ENCODE measurements at places on chromosomes 13 and 19.

GRCh38 chr13:48838193-48838973 lies 137.3 kb upstream of the FNDC3A start:
- no peak for DNase-seq

DNA sequence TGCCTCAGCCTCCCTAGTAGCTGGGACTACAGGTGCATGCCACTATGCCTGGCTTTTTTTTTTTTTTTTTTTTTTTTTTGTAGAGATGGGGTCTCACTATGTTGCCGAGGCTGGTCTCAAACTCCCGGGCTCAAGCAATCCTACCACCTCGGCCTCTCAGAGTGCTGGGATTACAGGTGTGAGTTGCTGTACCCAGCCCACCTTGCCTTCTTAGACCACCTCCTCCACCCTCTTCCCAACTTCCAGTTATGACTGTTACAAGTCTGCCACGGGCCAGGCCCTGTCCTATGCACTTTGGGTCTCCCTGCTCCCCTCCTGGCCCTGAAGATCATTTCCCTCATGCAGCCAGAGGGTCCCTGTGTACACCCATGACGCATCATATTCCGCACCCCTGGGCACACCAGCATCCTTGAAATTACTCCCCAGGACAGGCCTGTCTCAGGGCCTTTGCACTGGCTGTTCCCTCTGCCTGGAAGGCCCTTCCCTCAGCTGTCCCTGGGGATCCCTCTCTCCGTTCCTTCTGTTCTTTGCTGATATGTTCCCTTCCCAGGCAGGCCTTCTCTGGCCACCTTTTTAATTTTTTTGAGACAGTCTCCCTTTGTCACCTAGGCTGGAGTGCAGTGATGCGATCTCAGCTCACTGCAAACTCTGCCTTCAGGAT lies 3.0 kb downstream of the LGALS4 start:
- no peak for DNase-seq

DNA sequence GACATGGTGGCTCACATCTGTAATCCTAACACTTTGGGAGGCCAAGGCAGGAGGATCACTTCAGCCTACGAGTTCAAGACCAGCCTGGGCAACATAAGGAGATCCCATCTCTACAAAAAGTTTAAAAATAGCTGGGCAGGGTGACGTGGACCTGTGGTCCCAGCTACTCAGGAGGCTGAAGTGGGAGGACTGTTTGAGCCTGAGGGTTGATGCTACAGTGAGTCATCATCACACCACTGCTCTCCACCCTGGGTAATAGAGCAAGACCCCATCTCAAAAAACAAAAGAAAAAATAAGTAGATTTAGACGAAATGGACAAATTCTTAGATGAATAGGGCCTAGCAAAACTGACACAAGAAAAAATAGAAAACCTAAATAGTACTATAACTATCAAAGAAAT lies 10.4 kb upstream of the GNG8 start:
- no peak for DNase-seq

DNA sequence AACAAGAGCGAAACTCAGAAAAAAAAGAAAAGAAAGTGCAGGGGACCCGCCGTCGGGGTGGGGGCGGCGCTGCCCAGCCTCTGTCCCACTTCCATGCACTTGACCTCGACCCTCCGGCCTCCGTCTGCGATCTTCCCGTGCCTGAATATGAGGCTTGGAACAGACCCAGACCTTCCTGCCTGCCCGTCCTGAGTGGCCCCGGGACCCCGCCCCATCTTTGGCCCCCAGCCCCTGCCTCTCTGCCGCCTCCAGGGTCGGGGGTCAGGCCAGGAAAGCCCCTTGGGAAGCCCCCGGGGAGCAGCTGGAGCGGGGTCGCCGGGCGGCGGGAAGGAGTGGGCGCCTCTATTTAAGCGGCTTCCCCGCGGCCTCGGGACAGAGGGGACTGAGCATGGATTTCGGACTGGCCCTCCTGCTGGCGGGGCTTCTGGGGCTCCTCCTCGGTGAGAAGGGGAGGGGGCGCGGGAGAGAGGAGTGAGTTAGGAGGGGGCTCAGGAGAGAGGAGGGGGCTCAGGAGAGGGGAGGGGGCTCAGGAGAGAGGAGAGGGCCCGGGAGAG lies at the start of gene MADCAM1:
MADCAM1 (plus strand) TSS at position 375 of the 554 bp plus-strand sequence; CDS start at position 389, 14 bp downstream.
- DNase-seq, result no peak

GRCh38 chr19:6066661-6067646 lies 43.3 kb downstream of the RFX2 start:
- DNase-seq, result peak; percentile 48

GRCh38 chr13:106110241-106110855 lies 425.1 kb downstream of the EFNB2 start:
- DNase-seq, result no peak

DNA sequence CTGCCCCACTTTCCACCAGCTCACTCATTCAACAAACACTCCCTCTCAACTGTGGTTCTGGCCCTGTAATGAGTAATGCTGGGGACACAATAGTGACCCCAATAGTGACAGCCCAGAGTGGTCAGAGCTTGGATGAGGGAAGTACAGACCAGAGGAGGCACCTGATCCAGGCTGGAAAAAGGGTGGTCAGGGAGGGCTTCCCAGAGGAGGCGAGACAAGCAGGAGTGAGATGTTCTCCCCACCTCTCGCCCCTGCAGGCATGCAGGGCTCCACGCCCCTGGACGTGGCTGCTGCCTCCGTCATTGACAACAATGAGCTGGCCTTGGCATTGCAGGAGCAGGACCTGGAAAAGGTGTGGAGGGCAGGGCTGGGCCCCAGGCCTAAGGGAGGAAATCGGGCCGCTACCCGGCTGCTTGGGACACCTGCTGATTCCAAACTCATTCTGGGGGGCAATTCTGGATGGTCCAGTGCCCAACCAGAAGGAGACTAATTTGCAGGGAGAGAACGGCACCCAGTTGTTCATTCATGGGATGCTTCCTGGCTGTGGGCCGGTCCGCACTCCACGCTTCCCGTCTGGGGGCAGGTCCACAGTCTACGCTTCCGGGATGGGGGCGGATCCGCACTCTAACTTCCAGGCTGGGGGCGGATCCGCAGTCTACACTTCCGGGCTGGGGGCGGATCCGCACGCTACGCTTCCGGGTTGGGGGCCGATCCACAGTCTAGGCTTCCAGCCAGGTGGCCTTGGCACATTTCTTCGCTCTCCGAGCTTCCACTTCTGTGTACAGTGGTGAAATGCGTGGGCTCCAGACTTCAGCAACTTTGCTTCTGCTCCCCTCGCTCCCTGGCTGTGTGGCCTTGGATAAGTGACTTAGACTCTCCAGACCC lies 63.4 kb downstream of the RYR1 start:
- DNase-seq, result no peak

GRCh38 chr13:76707360-76707759 lies 178.8 kb downstream of the KCTD12 start:
- DNase-seq, result no peak

GRCh38 chr13:35797991-35798390 lies 321.5 kb upstream of the MAB21L1 start:
- DNase-seq, result no peak

DNA sequence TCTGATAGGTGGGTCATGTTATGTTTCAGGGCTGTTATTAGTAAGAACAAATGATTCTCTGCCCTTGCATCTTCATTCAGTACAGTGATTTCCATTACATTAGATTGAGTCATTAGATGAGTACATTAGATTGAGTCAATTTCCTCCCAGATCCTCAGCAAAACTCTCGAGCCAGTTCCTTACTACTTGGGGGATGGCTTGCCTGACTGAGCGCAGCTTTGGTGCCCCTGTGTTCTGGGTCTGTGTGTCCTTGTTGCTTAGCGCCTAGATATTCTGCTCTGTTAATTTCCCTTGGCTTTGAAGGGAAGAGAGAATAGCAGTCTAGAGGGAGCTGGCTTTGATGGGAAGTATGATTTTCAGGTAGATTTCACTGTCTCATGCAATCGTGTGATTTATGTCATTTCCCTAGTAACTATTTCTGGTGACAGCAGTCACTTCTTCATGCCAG lies 19.1 kb upstream of the SCEL start:
- DNase-seq, result no peak

DNA sequence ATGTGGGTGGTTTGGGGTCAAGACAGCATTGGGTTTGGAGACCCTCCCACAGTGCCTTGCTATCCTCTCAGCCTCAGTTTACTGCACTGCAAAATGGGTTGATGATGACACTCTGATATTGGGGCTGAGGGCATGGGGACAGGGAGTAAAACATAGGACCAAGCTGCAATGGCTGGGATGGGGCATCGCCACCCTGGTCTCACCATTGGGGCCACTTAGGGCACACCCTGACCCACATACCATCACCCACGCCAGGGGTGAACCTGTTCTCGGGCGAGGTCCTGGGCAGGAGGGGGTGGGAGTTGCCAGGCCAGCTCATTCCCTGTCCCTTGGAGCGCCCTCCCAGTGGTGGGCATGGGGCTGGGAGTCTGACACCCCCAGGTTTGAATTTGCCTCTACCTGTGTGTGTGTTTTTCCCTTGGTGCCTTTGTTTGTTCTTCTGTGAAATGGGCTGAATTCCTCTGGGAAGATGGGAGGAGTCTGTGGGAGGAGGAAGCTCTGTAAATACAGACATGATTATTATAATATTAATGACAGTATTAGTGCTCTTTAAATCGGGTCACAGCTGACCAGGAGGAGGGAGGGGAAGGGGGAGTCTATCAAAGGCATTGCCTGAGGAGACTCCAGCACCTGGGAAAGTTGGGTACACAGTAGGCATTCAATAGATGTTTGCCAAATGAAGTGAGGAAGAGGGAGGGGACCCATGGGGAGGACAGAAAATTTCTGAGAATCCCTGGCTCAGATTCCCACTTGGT lies 2.2 kb upstream of the FCHO1 start:
- no peak for DNase-seq

DNA sequence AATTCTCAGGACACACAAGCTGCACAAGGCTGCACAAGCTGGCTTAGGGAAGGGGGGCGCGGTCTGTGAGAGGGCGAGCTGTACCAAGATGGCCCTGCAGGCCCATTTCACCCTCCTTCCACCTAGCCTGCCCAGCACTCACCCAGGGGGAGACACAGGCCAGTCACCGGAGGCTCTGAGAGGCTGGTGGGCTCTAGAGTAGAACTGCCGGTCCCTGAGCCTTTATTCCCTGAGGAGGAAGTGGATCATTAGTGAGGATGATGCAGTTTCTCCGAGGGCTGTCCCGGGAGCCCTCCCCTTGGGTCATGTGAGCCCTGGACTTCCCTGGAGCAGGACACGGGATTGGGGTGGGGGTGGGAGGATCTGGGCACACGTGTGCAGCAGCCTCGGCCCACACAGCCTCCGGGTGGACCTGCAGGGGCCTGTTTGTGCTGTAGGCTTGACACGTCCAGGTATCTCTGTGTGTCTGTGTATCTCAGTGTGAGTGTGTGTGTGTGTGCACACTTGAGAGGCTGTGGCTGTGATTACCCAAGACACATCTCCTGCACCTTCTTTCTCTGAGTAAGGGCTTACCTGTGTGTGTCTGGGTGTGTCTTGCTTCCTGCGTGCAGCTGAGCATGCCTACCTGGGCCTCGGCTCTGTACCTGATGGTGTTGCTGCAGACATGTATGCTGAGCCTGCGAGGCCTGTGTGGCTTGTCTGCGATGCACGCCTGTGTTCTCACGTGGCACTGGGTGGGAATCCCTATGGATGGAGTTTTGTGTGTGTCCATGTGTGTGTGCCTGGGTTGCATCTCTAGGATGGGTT lies at the start of gene ACP5:
ACP5 (minus strand) TSS at position 195 of the 807 bp plus-strand sequence. CDS start 328 bp downstream, outside the sequence.
- DNase-seq, result no peak

- no peak for DNase-seq
Measured at GRCh38 chr13:90898811-90899210, 448.7 kb upstream of the MIR17HG start.

- DNase-seq, result no peak
Measured at GRCh38 chr13:51740698-51741097, 63.3 kb downstream of the DHRS12 start.

DNA sequence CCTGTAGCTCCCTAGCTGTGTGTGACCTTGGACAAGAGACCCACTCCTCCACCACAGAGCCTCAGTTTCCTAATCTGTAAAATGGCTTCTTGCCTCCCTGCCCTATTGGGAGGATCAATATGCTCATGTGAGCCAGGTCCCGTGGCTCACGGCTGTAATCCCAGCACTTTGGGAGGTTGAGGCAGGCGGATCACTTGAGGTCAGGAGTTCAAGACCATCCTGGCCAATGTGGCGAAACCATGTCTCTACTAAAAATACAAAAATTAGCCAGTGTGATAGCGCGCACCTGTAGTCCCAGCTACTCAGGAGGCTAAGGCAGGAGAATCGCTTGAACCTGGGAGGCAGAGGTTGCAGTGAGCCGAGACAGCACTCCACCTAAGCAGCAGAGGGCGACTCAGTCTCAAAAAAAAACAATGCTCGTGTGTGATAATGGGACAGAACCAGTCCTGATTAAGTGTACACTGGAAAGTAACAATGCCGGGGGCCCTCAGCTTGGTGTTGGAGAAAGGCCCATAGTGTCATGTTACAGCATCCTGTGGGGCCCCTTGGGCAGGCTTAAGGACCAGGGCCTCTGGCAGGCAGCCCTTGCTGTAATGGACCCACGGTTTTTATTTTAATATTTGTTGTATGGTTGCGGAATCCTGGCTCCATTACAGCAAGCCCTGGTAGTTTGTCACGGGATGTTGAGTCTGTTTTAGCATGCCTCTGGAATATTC lies 6.8 kb downstream of the RPS11 start:
- DNase-seq, result peak; percentile 63

DNA sequence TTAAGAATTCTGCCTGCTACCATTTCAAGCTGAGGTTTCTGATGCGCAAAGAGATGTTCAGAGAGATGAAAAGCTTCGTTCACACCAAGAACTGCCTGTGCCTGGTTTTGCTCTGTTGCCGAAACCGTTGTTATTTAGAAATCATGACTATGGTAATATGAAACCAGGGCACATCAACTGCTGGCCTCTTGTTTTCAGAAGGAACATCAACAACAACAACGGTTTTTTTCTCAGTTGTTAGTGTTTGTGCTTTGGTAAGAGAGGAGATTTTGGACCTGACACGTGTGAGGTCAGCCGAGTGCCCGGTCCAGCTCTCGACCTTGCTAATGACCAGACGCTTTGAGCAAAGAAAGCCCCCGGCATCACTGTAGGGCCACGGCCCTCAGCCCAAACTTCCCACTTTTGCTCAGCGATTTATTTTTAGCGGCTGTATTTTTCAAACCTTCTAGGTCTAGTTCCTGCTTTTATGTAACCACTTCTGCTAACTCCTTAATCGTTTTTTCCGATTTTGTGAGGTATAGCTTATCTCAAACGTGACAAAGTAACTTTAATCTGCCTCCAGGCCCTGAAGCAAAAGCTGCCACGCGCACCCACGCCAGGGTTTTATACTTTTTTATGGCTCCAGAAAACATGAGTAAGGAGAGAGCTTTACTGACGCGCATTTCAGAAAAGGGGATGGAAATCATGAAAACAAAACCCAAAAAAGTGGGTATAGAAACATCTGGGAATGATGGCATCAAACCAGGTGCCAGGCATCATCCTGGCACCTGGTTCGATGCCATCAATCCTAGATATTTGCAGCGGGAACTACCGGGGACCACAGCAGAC lies 42.0 kb downstream of the KLF2 start:
- DNase-seq, result peak; percentile 37

DNA sequence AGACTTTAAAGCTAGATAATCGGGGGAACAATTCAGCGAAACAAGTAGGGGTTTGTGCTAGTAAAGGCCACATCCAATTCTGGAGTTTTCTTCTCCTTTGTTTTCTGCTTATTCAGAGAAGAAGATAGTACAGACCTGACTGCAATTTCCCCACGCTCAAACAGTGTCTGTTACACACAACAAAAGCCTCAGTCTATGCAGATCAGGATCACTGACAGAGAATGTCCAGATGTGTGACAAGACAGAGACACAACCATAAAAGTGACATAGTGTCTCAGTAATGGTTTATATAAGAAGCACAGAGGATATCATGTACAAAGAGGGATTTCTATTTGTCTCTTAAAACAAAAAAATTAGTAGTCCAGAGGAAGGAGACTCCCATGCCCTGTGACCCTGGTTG lies 70.7 kb upstream of the GTF3A start:
- DNase-seq, result no peak
